ENCODE measurements at places on chromosomes 5 and 9. TPM values are rescaled to one million over a fixed set of nuclear protein-coding genes. Genes with fewer than 3 reads are reported as not detected.

GRCh38 chr5:75648712-75649111, 37.5 kb downstream of the ANKDD1B start:
- no peak for DNase-seq

The LMBRD2 gene
- 7.1 TPM for total RNA-seq

The NUTM2G gene
- total RNA-seq, result not detected

The IFNA16 gene
- total RNA-seq, result not detected

The LTC4S gene
- total RNA-seq, result not detected

DNA sequence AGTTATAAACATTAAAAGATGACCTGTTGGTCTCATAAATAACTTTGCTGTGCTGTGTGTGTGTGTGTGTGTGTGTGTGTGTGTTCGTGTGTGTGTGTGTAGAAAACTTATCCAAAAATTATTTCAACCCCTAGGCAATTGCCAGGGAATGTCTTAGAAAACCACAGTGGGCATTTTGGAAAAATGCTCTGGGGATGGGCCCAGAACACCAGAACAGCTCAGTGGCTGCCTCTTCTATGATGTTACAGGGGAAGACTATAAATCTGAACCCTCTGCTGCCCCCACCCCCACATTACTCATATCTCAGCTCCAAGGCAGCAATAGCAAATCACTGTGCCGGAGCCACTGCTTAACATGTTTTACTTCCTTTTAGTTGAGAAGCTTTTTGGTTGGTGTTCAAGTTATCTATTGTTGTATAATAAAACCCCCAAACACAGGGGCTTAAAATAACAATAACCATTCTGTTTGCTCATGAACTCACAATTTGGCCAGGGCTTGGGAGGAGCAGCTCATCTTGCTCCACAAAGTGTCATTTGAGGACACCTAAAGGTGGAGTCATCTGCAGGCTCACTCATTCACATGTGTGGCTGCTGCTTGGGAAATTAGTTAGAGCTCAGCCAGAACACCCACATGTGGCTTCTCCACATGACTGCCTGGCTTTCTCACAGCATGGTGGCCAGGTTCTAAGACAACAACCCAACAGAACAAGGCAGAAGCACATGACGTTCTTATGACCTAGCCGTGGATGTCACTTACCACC, 40.4 kb downstream of the ACTBL2 start:
- no peak for DNase-seq

The OR1L4 gene
- not detected for total RNA-seq

GRCh38 chr5:36904677-36905076, 28.1 kb downstream of the NIPBL start:
- DNase-seq, result no peak

GRCh38 chr5:115417076-115417475, 120.6 kb upstream of the CCDC112 start:
- DNase-seq, result no peak

Measured in stomach (tissue), 19 donors.